ENCODE measurements at places on chromosomes 4 and X. TPM values are rescaled to one million over a fixed set of nuclear protein-coding genes. Genes with fewer than 3 reads are reported as not detected.

SMR3B gene
- total RNA-seq, result not detected

TCEAL3 gene
- total RNA-seq, result 25.3 TPM

KCNE5 gene
- total RNA-seq, result 0.50 TPM

PHEX gene
- total RNA-seq, result 0.29 TPM

DOK7 gene
- 21.5 TPM for total RNA-seq

POLN gene
- total RNA-seq, result 2.4 TPM

MAGEA8 gene
- total RNA-seq, result not detected

PPARGC1A gene
- total RNA-seq, result 180 TPM

ZNF141 gene
- total RNA-seq, result 10.2 TPM

SPACA5 gene
- not detected for total RNA-seq

TRPC5OS gene
- 0.15 TPM for total RNA-seq

BEX5 gene
- total RNA-seq, result 4.3 TPM

SERPINA7 gene
- not detected for total RNA-seq

CLTRN gene
- total RNA-seq, result 0.53 TPM

VCX3A gene
- total RNA-seq, result not detected

GNRHR gene
- total RNA-seq, result not detected

CHRDL1 gene
- total RNA-seq, result 37.8 TPM

ASB5 gene
- total RNA-seq, result 1.3 TPM

FGFRL1 gene
- total RNA-seq, result 29.0 TPM

NEUROG2 gene
- not detected for total RNA-seq

TLR8 gene
- total RNA-seq, result 1.4 TPM

CYBB gene
- total RNA-seq, result 75.1 TPM

EDA gene
- total RNA-seq, result 13.7 TPM

SHROOM2 gene
- total RNA-seq, result 2.7 TPM

NPY5R gene
- 0.21 TPM for total RNA-seq
